ENCODE measurements at places on chromosomes 6 and 20. TPM values are rescaled to one million over a fixed set of nuclear protein-coding genes. Genes with fewer than 3 reads are reported as not detected.

The TGM3 gene
- total RNA-seq: not detected

- DNase-seq: no peak
- H3K27ac ChIP-seq: no peak overlapping the region
Measured at GRCh38 chr6:9112544-9112943, 677.2 kb upstream of the SLC35B3 start.

The SNPH gene
- 23.4 TPM for total RNA-seq

DNA sequence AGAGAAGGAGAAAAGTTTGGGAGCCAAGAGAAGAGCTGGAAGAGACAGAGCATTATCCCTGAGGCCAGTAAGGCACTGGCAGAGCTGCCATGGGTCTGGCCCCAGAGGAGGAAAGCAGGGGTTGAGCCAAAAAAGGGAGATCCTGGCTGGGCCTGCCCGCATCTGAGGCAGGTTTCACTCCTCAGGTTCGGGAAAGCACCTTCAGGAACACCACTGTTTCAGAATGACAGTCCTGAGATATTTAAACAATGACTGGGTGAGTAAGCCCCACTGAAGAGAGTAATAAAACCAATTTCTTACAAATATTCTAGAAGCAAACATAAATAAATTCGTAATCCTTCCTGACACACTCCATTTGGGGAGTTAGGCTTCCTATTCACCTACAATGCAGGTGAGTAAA is 152.2 kb downstream of the BACH2 start:
- no peaks in the 10 kb centered on the region for H3K27me3 ChIP-seq
- H3K4me1 ChIP-seq: peaks cover 39% of the 10 kb centered on the region
- H3K4me3 ChIP-seq: no peak overlapping the region
- DNase-seq: no peak

DNA sequence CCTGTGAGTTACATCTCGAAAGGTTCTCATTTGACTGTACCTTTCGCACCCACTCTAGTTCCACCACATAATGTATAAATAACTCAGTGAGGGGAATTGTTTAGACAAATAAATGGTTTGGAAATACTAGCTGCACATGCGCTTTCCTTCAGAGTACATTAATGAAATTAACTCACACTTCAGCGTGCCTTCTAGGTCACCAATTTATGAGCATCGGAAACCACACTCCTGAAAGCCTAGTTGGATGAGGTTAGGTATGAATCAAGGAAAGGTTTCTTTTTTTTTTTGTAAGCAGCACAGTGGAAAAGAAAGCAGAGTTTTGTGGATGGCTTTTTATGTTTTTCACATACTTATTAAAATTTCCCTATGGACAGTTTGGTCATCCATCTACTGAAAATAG is 247.8 kb upstream of the TCF21 start:
- H3K27ac ChIP-seq: no peak overlapping the region
- H3K4me1 ChIP-seq: no peaks in the 10 kb centered on the region
- no peaks in the 10 kb centered on the region for H3K36me3 ChIP-seq
- no peak overlapping the region for H3K4me3 ChIP-seq

The CST2 gene
- not detected for total RNA-seq
